Amniotic stem cell (primary cell): ENCODE measurements at places on chromosomes 11 and 22.

- no peak for DNase-seq
Observed at GRCh38 chr11:125588505-125588904, 4.1 kb upstream of the STT3A start.

DNA sequence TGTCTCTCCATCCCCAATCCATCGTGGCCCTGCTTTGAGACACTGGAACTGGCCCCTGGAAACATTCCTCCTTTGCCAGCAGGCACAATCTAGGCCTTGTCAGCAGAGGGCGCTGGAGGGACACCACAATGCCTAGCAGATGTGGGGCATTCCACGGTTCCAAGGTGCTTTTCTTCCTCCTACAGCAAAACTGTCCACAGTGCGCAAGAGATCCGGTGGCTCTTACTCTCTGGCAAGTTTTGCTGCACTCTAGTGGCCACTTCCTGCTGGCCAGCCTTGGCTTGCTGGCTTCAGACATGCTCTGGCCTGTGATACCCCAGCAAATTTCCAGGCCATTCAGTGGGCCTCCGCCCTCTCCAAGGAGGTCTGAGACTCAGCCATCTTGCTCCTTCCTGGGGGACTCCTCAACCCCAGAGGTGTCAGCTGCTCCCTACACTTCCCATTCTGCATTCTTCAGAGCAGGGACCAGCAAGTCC, 17.1 kb upstream of the RBM4B start:
- peak; percentile 92 for DNase-seq

- no peak for DNase-seq
Observed at GRCh38 chr11:123430721-123431497, 840 bp downstream of the GRAMD1B start.

DNA sequence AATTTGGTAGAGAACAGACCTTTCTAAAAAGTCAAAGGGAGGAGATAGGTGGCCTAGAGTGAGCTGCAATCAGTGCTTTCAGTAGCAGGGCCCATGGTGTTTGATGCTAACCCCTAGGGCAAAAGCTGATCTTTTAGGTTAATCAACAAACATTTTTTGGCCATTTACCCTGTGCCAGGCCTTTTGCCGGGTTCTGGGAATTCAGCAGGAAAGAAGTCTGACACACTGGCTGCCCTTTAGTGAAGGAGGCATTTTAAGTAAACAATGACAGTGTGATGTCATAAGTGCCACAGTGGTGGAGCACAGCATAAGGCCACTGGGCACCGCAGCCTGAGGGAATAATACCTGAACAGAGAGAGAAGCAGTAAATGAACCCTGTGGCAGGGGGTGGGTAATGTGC, 29.0 kb downstream of the C22orf31 start:
- no peak for DNase-seq

DNA sequence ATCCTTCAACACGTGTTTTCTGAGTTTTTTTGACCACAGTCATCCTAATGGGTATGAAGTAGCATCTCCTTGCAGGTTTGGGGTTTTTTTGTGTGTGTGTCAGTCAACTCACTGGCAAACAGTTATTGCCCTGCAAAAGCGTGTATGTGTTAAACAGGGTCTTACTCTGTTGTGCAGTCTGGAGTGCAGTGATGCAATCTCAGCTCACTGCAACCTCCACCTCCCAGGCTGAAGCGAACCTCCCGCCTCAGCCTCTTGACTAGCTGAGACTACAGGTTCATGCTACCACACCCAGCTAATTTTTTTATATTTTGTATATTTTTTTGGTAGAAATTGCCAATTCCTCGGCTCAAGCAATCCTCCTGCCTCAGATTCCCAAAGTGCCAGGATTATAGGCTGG, 15.4 kb downstream of the CELSR1 start:
- no peak for DNase-seq

DNA sequence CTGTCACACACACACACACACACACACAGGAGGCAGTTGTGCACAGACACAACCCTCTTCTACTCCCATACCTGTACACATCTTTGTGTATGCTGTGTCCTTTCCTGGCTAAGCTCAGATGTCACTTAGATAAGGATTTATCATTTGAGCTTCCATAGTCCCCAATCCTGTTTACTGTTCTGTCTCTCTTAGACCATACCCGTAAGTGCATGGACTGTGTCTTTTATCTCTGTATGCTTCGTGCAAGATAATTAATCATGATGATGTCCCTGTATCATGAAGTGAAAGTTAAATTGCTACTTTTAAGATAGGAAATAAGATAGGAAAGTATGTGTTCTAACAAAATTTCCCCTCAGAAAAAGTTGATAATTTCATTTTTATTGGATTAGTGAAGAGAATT, 30.3 kb downstream of the PRMT3 start:
- no peak for DNase-seq

GRCh38 chr11:62919476-62919875, 1.7 kb downstream of the CHRM1 start:
- DNase-seq = no peak
